ENCODE measurements at places on chromosomes 1 and 21.

- DNase-seq = no peak
These were observed 153.2 kb downstream of the LRIG2 start for GRCh38 chr1:113226148-113226547.

GRCh38 chr1:206498685-206499084, 8.6 kb upstream of the RASSF5 start:
- DNase-seq = no peak

- no peak for DNase-seq
These were observed 601 bp downstream of the UBE2G2 start for GRCh38 chr21:44800971-44801467.

GRCh38 chr1:86872086-86872485, 41.8 kb downstream of the SELENOF start:
- DNase-seq = no peak

GRCh38 chr1:112778137-112778536, 63.0 kb upstream of the PPM1J start:
- no peak for DNase-seq

DNA sequence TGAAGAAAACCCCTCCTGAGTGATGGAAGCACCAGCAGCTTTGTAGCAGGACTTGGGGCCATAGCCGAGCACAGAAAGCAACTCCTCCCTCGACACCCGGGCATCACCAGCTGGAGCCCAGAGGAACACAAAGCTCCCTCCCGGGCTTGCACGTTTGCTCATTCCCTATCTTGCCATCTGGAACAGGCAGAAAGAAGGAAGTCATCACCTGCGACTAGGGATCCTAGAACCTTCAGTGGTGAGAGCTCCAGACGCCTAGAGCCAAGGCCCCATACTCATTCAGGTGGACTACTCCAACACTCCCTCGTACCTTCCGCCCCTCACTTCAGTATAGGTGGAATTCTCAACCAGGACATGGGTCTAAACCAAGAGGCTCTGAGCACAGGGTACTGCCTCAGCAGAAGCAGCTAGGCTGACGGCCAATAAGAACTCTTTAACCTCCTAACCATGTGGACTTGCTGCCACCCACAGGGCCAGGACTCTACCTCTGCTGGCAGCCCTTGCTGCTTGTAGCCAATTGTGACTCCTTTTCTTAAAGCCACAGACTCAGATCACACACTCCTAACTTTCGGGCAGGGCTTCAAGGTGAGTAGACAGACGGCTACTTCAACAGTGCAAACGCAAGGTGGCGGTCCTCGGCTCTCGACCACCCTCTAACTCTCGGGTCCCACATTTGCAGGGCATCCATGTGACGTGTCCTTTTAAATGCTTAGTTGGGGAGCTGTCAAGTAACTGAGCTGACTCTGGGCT, 65.4 kb downstream of the NPHP4 start:
- no peak for DNase-seq

Measured in activated naive CD4-positive, alpha-beta T cell (primary cell).